ENCODE measurements at places on chromosomes 6 and 20. TPM values are rescaled to one million over a fixed set of nuclear protein-coding genes. Genes with fewer than 3 reads are reported as not detected.

GRCh38 chr20:2227861-2228260 is 67.9 kb upstream of the TGM3 start:
- no peak for DNase-seq
- H3K4me1 ChIP-seq, result no peaks in the 10 kb centered on the region
- no peak overlapping the region for H3K27ac ChIP-seq
- H3K27me3 ChIP-seq, result peaks cover 9% of the 10 kb centered on the region
- H3K4me3 ChIP-seq, result no peak overlapping the region
- no peaks in the 10 kb centered on the region for H3K36me3 ChIP-seq

- H3K27me3 ChIP-seq, result no peaks in the 10 kb centered on the region
- DNase-seq, result no peak
- no peaks in the 10 kb centered on the region for H3K36me3 ChIP-seq
- peaks cover 2% of the 10 kb centered on the region for H3K4me1 ChIP-seq
Measured at GRCh38 chr20:50594231-50594590, 84.0 kb downstream of the PTPN1 start.

DNA sequence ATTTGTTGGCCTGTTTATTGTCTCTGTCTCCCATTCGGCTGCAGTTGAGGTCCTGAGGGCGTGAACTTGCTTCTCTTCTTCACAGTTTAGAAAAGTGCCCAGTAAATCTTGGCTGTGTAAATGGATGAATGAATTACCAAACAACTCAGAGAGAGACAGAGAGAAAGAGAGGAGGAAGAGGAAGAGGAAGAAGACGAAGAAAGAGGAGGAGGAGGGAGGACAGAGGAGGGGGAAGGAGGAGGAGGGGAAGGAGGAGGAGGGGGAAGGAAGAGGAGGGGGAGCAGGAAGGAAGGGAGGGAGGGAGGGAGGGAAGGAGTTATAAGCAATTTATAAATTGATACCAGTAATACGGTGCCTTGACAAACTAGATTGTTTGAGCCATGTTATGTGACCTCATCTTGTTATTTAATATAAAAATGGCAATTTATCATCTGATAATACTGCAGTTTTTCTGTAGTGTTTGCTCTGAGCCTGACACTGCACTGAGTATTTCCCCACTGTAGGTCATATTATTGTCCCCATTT is 18.7 kb downstream of the HCK start:
- DNase-seq, result no peak
- no peaks in the 10 kb centered on the region for H3K36me3 ChIP-seq
- H3K4me3 ChIP-seq, result no peak overlapping the region

DNA sequence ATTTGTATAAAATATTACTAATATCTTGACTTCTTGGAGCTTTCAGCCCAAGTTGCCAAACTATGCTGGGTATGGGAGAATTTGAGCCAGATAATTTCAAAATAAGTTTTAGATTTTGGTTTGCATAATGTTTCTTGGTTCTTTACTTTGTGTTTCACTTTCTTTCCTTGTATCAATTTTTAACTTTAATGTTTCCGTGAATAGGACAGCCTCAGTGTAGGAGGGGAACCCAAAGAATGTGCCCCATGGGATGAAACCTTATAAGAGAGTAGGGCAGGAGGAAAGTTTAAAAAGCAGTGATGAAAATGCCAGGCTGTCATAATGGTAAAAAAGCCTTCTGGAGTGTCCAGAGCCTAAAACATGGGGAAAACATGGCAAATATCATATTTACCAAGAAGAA is 252.4 kb upstream of the IRAK1BP1 start:
- H3K27me3 ChIP-seq, result peaks cover 2% of the 10 kb centered on the region
- no peak overlapping the region for H3K27ac ChIP-seq
- H3K36me3 ChIP-seq, result no peaks in the 10 kb centered on the region
- no peak overlapping the region for H3K4me3 ChIP-seq
- H3K4me1 ChIP-seq, result no peaks in the 10 kb centered on the region
- no peak for DNase-seq

- no peak overlapping the region for H3K27ac ChIP-seq
- peak; percentile 23 for DNase-seq
- no peak overlapping the region for H3K4me3 ChIP-seq
- H3K27me3 ChIP-seq, result peaks cover 66% of the 10 kb centered on the region
- no peaks in the 10 kb centered on the region for H3K36me3 ChIP-seq
Measured at GRCh38 chr6:75201901-75202672, 3.8 kb downstream of the COL12A1 start.

DNA sequence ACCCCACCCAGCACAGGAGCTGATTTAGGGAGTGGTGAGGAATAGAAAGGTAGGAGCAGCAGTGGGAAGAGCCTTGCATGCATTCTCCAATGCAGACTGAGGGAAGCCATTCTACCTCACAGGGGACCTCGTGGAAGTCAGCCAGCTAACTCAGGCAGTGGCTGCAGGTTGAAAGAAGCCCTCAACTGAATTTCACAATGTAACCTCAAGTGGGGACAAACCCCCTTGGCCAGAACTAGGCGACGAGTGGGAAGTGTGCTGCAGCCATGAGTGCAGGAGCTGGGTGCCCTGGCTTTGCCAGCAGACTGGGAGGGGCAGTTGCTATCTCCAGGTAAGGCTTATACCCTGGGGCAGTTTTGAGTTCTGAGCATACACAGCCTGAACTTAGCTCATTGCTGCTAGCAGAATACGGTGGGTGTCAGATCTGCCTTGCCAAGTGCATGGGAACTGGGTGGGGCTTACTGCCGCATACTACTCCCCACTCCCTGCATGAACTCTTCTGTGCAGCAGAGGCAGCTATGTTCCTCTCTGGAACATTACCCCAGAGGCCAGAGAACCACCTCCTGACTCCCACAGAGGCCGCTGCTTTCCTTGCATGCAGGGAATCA is 126.5 kb downstream of the CDK19 start:
- H3K4me1 ChIP-seq, result peaks cover 25% of the 10 kb centered on the region
- DNase-seq, result no peak
- no peaks in the 10 kb centered on the region for H3K27me3 ChIP-seq

DNA sequence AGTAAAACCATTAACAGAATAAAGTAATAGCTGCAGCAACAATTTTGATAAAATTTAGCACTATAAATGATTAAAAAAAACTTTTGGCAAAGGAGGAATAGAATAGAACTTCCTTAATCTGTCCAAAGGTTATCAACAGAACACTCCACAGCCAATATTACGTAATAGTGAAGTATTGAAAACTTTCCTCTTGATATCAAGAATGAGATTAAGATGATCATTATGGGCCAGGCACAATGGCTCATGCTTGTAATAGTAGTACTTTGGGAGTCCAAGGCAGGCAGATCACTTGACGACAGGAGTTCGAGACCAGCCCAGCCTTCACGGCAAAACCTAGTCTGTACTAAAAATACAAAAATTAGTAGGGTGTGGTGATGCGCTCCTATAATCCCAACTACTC is 26.0 kb downstream of the SOBP start:
- no peak for DNase-seq
- no peaks in the 10 kb centered on the region for H3K4me1 ChIP-seq
- no peak overlapping the region for H3K27ac ChIP-seq
- peaks cover 1% of the 10 kb centered on the region for H3K27me3 ChIP-seq
- no peak overlapping the region for H3K4me3 ChIP-seq

The AHI1 gene
- total RNA-seq, result 32.1 TPM

The TRERF1 gene
- total RNA-seq, result 6.5 TPM

The GSTA3 gene
- total RNA-seq, result not detected

The ARG1 gene
- total RNA-seq, result not detected

The TXNDC5 gene
- total RNA-seq, result 49.3 TPM

Data from activated CD8-positive, alpha-beta T cell treated with anti-CD3 and anti-CD28 coated beads for 36 hours (primary cell).